NCI-H526 (cell line): ENCODE measurements at places on chromosomes 2 and 18.

GRCh38 chr2:44833171-44834069, 108.1 kb upstream of the SIX3 start:
- DNase-seq = no peak

GRCh38 chr18:3525870-3526420, 76.0 kb downstream of the TGIF1 start:
- peak; percentile 81 for DNase-seq

- no peak for DNase-seq
Observed at GRCh38 chr2:141038341-141038740, 1092.5 kb downstream of the LRP1B start.

- no peak for DNase-seq
Observed at GRCh38 chr2:127675331-127676261, at the start of gene LIMS2. LIMS2 (minus strand) TSS chr2:127675530; CDS start chr2:127675024, 506 bp downstream.

DNA sequence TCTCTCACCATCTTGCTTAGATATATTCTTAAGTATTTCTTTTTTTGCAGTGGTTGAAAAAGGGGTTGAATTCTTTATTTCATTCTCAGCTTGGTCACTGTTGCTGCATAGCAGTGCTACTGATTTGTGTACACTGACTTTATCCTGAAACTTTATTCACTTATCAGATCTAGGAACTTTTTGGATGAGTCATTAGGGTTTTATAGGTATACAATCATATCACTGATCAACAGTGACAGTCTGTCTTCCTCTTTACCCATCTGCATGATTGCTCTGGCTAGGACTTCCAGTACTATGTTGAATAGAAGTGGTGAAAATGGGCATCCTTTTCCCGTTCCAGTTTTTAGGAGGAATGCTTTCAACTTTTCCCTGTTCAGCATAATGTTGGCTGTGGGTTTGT, 6.5 kb downstream of the STARD6 start:
- no peak for DNase-seq

- no peak for DNase-seq
Observed at GRCh38 chr2:143545059-143545948, 416.1 kb downstream of the ARHGAP15 start.

DNA sequence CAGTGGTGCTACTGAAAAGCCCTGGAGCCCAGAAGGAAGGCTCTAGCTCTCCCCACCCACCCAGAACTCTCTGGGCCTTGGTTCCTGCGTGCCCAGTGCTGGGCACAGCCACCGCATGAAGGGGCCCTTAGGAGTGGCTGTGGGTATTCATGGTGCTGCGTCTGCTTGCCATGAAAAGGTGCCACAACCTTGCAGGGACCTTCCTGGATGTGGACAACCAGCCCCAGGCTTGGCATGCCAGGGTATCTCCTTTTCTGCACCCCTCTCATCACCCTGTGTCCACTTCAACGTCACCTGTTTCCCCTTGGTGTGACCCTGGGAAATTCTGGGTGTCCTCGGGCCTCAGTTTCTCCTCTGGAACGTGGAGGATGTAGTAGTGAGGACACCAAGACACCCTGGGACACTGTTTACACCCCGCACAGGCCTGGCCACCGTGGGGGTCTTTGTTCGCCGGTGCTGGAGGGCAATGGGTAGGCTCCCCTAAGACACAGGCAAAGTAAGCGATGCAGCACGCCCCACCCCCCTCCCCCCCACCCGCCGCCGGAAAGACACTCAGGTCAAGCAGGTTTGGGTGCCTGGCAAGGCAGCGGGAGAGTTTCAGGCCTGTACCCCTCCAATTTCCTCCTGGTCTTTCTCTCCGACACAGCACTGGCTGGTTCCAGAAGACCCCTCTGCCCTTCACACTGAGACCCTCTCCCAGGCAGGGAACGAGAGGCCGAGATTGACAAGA, 34.8 kb upstream of the TAF1B start:
- DNase-seq = no peak

DNA sequence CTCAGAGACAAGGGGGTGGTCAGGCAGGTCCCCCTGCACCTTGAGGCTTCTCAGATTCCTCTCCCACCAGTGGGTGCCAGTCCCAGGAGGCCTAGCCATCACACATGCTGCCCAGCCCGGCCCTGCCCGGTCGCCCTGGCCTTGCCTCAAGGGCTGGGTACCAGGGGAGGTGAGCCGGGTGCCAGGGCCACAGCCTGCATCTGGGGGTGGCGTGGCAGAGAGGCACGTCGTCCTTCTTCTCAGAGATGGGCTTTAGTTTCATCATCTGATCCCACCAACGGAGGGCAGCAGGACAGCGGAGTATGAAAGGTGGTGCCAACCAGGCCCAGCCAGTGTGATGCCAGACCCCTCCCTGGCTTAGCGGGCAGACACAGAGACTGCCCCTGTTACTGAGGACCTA, 161.7 kb downstream of the TFCP2L1 start:
- DNase-seq = no peak
